ENCODE measurements at places on chromosomes 2 and 18. TPM values are rescaled to one million over a fixed set of nuclear protein-coding genes. Genes with fewer than 3 reads are reported as not detected.

DNA sequence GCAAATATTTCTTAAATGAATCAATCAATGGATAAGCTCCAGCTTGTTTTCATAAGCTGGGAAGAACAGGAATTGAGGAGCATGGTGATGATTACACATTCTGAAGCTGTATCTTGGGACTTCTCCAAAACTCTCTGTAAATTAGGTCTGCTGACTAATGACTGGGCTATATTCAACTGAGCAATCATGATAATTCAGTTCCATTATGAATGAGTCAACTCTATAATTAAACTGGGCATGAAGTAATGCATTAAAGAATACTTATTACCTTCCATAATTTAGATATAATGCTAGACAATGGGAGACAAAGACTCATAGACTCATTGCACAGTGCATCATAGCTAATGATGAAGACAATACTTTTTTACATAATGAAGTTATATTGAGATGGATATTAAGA lies 207.4 kb downstream of the CBLN2 start:
- no peak for DNase-seq

- no peak for DNase-seq
Observed at GRCh38 chr2:217193431-217194340, 333.8 kb upstream of the TNP1 start.

DNA sequence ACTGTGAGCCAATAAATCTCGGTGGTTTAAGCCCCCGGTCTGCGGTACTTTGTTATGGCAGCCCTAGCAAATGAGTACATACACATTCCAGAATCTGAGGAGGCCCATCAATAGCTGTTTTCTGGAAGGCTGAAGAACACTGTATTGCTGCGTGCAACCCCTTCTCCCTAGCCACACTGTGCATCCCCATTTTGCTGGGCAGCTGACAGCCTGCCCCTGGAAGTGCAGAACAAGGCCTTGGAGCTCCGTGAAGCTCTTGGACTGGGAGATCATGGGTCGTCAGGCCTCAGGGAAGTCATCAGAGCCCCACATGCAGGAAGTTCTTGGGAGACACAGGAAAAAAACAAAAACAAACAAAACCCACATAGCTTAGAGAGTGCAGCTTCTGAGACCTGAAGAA lies 90.6 kb upstream of the ST6GAL2 start:
- no peak for DNase-seq

GRCh38 chr2:111057721-111058120 lies 63.0 kb upstream of the BCL2L11 start:
- DNase-seq = no peak

- DNase-seq = peak; percentile 66
Observed at GRCh38 chr2:86017901-86018896, 87.5 kb downstream of the POLR1A start.

DNA sequence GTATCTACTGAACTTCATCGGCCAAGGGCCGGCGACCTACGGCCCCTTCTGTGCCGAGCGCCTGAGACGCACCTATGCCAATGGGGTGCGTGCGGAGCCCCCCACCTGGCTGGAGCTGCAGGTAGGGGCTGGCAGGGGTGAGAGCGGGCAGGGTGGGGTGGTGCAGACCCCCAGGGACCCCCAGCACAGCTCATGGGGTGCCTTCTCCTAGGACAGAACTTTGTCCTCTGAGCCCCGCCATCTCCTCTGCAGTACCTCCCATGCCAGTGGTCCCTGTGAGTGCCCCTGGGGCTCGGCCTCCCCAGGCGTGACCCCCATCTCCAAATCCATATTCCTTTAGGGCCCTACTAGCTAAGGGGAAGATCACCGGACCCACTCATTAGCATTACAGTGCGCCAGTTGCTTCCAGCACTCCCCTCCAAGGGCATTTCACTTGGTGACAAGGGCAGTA lies 23.9 kb upstream of the GPR17 start:
- peak; percentile 32 for DNase-seq

DNA sequence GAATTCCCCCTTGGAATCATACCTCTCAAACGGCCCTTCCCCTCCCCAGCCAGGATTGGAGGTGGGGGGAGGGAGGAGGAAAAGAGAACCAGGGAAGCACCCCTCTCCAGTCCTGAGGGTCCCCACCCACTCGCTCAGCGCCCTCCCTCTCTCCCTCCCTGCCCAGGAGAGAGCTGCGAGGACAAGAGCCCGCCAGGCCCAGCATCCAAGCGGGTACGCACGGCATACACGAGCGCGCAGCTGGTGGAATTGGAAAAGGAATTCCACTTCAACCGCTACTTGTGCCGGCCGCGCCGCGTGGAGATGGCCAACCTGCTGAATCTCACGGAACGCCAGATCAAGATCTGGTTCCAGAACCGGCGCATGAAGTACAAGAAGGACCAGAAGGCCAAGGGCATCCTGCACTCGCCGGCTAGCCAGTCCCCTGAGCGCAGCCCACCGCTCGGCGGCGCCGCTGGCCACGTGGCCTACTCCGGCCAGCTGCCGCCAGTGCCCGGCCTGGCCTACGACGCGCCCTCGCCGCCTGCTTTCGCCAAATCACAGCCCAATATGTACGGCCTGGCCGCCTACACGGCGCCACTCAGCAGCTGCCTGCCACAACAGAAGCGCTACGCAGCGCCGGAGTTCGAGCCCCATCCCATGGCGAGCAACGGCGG lies 14.4 kb downstream of the HOXD3 start:
- DNase-seq = no peak

DNA sequence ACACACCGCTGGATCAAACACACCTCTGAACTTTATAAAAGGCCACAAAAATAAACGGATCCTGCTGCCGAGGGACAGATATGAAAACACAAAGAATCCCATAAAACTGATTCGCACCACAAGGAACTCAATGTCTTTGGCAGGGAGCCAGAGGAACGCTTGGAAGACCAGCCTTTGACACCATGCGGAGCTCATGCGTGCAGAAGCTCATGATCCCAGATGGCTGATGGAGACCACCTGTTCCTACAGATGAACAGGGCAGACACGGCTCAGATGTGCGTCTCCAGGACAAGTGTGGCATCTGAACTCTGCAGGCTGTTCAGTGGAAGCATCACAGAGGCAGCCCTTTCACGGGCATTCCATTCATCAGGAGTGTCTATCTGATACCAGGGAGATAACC lies 24.9 kb downstream of the COPS9 start:
- DNase-seq = no peak

- DNase-seq = no peak
Observed at GRCh38 chr2:157178874-157179273, 78.6 kb upstream of the GALNT5 start.

DNA sequence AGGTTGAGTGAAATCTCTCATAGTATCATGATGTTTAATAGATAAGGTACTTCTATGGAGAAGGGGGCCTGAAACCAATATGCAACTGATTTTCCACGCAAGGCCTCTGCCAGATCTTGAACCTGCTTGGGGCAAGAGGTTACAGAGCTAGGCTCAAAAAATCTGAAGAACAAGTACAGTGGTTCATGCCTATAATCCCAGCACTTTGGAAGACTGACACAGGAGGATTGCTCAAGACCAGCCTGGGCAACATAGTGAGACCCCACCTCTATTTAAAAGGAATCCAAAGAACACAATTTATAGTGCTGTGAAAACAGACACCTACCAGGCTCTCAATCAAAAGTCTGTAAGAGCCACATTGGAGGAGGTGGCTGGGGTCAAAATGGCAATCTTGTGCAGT lies 28.6 kb downstream of the HADHA start:
- no peak for DNase-seq

GRCh38 chr2:231917280-231918066 lies 8.7 kb downstream of the NPPC start:
- DNase-seq = no peak

- no peak for DNase-seq
Observed at GRCh38 chr2:207423886-207424285, 105.9 kb upstream of the CREB1 start.

GRCh38 chr18:60471652-60472051 lies 99.1 kb upstream of the MC4R start:
- DNase-seq = no peak

DNA sequence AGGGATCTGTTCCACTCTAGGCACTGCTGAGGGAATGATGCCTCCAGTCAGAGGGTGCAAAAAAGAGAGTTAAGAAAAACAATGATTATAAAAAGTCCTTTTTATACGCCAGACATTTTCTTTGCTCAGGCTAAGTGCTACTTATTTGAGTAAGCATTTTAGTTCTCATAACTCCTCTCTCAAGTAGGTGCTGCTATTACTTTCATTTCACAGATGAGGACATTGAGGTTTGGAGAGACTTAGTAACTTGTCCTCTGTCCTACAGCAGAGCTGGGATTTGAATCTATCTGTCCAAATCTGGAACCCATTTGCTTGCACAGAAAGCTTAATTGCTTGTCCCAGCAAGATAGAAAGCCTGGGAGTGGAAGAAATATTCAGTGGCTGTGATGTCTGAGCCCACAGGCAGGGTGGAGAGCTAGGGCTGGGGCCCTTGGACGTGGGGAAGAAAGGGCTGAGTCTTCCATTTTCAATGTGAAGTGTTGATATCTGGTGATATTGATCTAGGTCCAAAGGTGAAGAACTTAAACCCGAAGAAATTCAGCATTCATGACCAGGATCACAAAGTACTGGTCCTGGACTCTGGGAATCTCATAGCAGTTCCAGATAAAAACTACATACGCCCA lies 5.8 kb downstream of the IL37 start:
- DNase-seq = no peak

DNA sequence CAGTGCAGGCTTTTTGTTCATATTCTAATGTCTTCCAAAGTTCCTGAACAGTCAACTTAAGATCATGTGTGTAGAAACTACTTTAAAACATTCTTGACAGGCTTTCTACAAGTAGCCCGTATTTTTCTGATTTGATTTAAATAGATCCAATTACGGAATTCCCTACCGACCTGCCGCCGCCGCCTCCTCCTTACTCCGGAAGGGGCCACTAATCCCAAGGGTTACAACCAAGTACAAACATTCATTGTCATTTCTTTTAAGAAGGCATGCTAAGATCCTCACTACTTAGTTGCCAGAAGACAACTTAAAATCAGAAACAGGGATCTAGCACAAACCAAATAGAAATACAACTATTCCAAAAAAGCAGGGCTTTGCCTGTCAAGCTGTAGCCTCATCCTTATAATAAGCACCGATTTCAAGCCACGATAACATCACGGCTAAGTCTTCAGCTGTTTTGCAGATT lies 784 bp downstream of the WDR33 start:
- DNase-seq = no peak

DNA sequence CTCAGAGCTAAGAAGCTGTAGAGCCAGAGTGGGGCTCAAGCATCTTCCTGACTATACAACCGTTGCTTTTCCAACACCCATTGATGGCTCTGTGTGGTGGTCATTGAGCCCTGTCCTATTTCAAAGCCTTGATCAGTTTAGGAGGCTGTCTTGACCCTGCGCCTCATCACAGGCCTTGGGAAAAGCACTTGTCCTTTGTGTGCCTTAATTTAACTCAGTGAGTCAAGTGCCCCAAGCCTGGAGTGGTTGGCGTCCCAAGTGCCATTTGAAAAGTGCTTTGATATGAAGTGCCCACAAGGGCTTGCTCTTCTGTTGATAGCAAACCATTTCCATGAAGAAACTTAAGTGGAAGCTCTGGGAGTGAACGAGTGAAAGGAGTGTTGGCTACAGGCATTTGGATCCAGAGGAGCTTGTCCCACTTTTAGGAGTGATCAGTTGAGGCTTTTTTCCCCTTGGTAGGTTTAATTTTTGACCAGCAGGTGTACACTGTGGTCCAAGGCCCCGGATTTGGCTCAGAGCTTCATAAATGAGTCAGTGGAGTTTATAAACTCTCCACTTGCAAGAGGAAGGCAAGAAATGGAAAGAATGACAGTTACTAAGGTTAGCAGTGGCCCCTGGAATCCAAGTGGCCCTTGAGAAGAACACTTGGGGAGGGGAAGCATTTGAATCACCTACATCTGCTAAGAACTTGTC lies 50.3 kb downstream of the ACTR2 start:
- DNase-seq = no peak

GRCh38 chr2:103785432-103785831 lies 1023.6 kb downstream of the TMEM182 start:
- DNase-seq = no peak

GRCh38 chr2:36477746-36478145 lies 120.2 kb downstream of the FEZ2 start:
- no peak for DNase-seq

Gene DSG1
- 0.13 TPM for total RNA-seq

Gene CRYBA2
- not detected for total RNA-seq

Gene CARF
- total RNA-seq = 20.6 TPM

Gene NAT8
- not detected for total RNA-seq

Gene M1AP
- total RNA-seq = 1.4 TPM

Gene LYPD1
- 0.36 TPM for total RNA-seq

Gene MYO7B
- total RNA-seq = 0.78 TPM

Gene AGXT
- 0.31 TPM for total RNA-seq

Gene MOCOS
- 38.0 TPM for total RNA-seq

Gene FSHR
- total RNA-seq = not detected

Gene ALPP
- total RNA-seq = not detected

Gene CD8B
- 3.5 TPM for total RNA-seq
